ENCODE measurements at places on chromosomes 13 and 19.

DNA sequence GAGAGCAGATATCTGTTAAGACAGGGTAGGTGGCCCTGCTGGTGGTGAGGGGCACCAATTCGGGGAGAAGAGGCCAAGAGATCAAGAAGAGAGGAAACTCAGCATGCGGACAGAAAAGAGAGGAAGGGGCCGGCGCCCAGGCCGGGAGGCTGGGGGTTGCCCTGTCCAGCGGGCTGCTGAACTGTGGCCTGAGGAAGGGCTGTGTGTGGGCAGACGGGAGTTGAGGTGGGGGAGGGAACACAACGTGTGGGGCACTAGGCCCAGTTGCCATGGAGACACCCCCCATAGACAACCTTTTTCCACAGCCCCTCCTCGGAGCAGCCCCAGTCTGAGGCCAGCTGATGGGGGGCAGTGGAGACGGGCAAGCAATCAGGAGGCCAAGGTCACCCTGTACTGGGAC lies 2.5 kb upstream of the CACNG8 start:
- no peak for DNase-seq

GRCh38 chr19:46065486-46066071 lies 24.8 kb upstream of the IGFL4 start:
- no peak for DNase-seq

- no peak for DNase-seq
Observed at GRCh38 chr13:54034047-54034446, 1005.4 kb downstream of the OLFM4 start.

- no peak for DNase-seq
Observed at GRCh38 chr13:61111529-61111928, 304.1 kb downstream of the PCDH20 start.

- no peak for DNase-seq
Observed at GRCh38 chr13:92807353-92807752, 419.3 kb upstream of the GPC6 start.

DNA sequence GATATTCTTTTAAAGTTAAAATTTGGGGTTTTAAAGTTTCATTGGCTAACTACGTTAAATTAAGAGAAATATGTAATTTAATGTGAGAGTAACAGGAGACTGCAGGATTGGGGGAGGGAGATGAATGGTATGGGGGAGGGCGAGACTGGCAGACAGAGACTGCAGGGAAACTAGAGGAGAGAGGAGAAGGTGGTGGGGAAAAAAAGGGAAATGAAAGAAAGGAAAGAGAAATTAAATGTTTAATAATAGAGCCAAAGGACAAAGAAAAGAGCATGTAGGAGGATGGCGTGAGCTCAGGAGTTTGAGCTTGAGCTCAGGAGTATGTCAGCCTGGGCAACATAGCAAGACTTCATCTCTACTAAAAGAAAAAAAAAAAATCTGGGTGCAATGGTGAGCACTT lies 115.9 kb downstream of the RFC3 start:
- no peak for DNase-seq

DNA sequence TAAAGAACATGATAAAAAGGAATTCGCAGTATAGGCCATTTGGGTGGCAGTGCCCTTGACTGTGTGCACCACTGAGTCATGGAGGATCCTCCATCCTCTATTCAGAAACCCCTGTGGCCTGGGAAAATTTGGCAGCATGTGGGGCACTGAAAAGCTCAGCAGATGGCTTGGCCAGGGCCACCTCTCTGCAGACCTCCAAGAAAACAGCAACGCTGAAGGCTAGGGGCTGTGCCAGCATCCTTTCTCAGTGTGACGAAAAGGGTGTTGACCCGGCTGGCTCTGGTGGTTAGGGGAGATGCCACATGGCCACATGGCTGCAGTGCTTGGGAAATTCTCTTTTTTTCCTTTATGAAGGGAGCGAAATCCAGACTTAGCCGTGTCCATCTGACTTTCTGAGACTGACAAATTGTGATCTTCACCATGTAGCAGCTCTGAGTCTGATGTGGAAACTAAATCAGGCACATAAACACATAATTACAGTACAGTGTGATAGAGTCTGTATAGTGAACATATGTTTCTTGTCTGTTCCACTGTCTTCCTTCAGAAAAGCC lies 178.0 kb downstream of the KCTD12 start:
- no peak for DNase-seq

DNA sequence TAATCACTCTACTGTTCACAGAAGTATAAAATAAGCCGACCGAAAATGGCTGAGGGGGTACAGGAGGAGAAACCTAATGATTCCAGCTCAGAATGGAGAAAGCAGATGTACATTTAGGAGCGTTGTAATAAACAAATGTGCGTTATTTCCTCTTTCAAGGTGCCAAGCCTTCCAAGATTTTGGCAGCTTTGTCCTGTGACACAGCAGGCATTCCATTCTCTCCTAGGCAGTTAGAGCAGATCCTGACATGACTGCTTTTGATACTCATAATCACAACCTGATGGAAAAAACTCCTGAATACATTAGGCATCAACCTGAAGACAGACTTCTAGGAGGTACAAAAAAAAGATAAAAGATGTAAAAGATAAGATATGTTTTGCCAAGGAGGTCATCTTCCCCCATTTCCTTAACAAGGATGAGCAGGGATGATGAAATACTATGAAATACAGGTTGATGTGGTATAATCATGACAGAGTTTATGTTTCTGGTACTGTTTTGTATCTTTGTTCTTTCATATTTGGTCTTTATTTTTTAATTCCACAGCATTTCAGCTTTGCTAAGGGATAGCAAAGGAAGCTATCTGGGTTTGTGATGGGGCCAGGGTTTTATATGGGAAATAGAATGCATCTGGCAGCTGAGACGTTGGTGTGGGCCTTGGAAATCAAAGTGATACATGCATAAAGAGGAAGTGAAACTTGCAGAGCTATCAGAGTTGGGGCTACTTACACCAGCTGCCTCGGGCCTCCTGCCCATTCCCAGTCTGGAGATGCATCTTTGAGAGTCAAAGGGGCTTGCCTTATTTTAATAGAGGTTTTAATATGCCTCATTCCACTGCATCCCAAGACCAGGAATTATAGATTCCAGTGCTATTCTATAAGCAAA lies 222.5 kb downstream of the OXGR1 start:
- no peak for DNase-seq

GRCh38 chr19:51822325-51822724 lies 27.4 kb downstream of the FPR3 start:
- no peak for DNase-seq

DNA sequence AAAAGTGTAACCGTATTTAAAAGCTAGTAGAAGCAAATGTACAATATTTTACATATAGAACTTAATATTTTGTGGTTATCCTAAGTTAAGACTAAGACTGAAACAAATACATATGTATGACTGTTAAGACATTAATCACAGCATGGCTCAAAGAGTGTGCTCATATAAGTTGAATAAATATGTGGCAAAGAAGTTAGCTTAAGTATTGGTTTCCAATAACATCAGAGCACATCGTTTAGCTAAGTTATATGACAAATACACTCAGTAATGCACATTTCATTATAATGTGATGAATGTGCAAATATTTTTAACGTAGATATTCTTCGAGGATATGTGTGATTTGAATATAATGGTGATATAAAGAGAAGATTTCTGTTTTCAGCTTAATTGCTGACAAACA lies 253.8 kb downstream of the SLITRK5 start:
- DNase-seq, result no peak

GRCh38 chr19:35011737-35012682 lies 11.9 kb downstream of the GRAMD1A start:
- DNase-seq, result no peak

- DNase-seq, result no peak
Observed at GRCh38 chr13:34672631-34673030, 269.4 kb upstream of the NBEA start.

- DNase-seq, result peak; percentile 41
Observed at GRCh38 chr13:75801388-75801945, 165.3 kb downstream of the LMO7 start.

GRCh38 chr13:98488736-98489135 lies 88.2 kb downstream of the STK24 start:
- no peak for DNase-seq

DNA sequence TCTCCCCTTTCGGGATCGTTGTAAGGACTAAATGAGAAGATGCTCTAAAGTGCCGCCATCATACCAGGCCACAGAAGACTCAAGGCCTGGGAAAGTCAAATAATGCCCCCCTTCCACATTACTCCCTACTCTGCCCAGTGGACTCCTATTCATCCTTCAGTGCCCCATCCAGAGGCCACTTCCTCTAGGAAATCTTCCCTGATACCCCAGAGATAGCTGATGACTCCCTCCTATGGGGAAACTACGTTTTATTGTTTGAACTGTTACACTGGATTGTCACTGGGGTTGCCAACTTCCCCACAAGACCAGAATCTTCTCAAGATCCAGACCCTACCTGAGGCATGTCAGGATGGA lies 14.2 kb downstream of the MEIS3 start:
- DNase-seq, result no peak

DNA sequence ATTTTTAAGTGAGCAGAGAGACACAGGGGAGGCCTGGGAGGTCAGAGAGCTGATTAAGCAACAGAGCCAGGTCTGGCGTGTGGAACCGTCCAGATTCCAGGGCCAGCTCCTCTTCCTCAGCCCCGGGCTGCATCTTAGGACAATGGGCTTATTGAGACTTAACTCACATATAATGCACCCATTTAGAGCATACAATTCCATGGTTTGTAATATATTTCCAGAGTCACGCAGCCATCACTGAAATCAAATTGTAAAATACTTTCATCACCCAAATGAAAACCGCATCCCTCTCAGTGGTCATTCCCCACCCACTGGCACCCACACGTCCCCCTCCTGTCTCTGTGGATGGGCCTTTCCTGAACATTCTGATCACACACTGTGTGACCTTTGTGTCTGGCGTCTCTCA lies 2.1 kb upstream of the HMG20B start:
- no peak for DNase-seq

- no peak for DNase-seq
Observed at GRCh38 chr13:113874579-113875428, 10.9 kb upstream of the GAS6 start.

DNA sequence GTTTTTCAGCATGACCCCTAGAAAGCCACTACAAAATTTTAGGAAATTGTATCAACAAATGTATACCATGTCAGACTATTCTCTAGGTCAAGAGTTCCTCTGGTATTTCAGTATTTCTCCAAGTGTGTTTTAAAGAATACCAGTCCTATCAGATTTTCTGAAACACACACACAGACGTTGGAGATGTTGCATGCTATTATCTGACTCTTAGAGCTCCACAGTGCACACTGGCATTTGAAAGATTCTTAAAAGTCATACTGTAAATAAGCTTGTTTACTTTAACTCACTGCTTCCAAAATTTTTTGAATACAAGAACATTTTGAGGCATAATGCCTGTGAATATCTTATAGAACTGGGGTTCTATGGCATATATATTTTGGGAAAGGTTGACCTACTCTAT lies 33.8 kb upstream of the VWA8 start:
- no peak for DNase-seq

DNA sequence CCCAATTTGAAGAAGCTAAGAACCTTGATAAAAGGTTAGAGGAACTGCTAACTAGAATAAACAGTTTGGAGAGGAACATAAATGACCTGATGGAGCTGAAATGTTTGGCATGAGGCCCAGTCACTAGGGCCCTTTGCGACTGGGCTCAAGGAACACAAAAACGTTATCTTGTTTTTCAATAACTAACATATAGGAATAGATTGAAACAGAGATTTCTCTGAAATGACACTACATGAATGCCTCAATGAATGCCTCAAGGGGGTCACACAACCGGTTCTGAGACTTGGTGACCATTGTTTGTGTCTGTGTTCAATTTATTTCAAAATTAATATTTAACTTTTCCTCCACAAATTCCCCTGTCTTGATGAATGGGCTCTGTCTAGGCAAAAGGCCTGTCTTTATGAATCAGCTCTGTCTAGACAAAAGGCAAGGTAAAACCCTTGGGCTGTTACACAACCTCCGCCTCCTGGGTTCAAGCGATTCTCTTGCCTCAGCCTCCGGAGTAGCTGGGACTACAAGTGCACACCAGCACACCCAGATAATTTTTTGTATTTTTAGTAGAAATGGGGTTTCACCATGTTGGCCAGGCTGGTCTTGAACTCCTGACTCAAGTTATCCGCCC lies 932 bp upstream of the ZNF486 start:
- DNase-seq, result no peak

GRCh38 chr19:39319892-39320248 lies 793 bp downstream of the LRFN1 start:
- no peak for DNase-seq

GRCh38 chr19:55228015-55228391 lies 560 bp downstream of the TMEM86B start:
- no peak for DNase-seq

GRCh38 chr13:33174931-33175330 lies 110.6 kb downstream of the STARD13 start:
- DNase-seq, result no peak

DNA sequence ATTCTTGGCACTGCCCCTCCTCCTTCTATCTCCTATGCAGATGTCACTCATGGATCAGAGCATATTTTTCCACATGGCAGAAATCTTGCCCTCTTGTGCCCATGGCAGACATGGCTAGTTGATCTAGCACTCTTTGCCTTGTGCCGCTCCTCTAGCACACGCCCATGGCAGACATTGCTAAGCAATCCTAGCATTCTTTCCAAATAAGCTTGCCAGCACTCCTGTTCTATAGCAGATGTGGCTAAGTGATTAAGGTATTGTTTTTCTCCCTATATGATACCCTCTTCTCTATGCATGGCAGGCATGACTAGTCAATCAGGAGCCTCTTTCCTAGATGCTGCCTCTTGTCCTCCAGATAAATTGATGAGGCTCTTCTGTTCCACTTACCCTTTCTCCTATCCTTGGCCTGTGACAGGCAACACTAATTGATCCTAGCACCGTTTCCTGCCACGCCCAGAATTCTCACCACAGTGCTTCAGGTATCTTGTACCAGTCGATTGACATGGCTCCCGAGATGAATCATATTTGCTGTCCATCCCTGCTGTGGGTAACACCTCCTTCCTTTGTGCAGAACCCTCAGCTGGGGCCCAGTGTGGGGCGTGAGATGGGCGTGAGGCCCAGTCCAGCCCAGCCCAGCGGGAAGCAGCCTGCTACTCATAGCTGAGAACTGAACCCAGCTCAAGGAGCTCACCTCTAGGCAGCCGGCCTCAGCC lies 26.9 kb downstream of the TMED1 start:
- DNase-seq, result peak; percentile 88

DNA sequence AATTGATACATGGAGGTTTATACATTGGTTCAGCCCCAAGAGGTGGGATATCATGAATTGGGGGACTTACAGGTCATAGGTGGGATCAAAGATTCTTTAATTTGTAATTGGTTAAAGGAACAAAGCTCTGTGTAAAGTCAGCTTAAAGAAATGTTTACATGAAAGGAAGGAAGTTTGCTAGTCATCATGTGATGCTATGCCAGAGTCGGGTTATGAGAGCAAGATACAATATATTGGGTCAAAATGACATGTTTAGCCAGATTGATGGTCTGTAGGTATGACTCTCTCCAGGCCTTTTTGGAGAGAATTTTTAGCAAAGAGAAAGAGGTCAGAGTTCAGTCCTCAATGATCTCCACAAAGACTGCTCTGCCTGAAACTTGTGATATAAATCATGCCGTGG lies 5.3 kb upstream of the CYSLTR2 start:
- DNase-seq, result no peak

- DNase-seq, result no peak
Observed at GRCh38 chr13:75518439-75519088, 19.1 kb downstream of the COMMD6 start.

All from activated CD4-positive, alpha-beta T cell treated with anti-CD3 and anti-CD28 coated beads, Interleukin-10, Interleukin-2, amounts not matched to agents 100 ng/mL and 50 ng/mL, durations not matched to agents 16 hours and 8 hours (primary cell).